Activated CD4-positive, alpha-beta T cell treated with anti-CD3 and anti-CD28 coated beads, Interleukin-2, amount 50 U/mL, for 1 hour (primary cell): ENCODE measurements at places on chromosomes 16 and 17.
A peak's percentile ranks its signal among the peaks of the same experiment; 100 is the strongest.

DNA sequence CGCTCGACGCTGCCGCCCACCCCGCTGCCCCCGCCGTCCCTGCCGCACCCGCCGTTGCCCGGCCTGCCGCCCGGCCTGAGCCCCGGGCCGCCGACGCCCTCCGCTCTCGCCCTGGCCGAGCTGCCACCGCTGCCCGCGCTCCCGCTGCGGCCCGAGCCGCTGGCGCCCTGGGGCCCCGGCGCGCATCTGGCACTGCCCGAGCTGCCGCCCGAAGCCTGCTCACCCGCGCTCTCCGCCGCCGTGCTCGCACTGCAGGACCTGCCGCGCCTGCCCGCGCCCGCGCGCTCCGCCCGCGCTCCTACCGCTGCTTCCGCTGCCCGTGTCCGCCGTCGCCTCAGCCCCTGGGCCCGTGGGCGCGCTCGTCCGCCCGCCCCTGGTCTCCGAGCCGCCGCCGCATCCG, 8.4 kb upstream of the CLDN9 start:
- no peak for DNase-seq

DNA sequence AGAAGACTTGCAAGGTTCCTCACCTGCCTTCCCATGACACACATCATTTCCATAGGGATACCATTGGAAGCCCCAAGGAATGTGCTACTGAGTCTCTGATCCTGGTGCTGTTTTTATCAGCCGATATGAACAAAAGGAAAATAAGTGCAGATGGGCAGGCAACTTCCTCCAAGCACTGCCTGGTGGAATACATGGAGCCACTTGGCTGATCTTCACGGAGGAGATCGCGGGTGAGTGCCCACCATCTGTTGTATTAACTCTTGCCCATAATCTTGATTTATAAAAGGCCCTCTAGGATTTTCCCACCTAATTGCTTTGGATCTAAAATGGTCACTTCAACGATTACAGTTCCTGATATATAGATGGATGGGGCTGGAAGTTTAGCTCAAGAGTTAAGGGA, 24.7 kb upstream of the CDRT15 start:
- no peak for DNase-seq

GRCh38 chr17:45091778-45092425, 30.8 kb downstream of the NMT1 start:
- DNase-seq = no peak

GRCh38 chr17:7513850-7514419, 29.8 kb downstream of the POLR2A start:
- DNase-seq = no peak

GRCh38 chr17:82386255-82386831, 14.8 kb downstream of the UTS2R start:
- no peak for DNase-seq

- no peak for DNase-seq
Measured at GRCh38 chr16:10296956-10297340, 88.9 kb upstream of the ATF7IP2 start.

GRCh38 chr16:72240466-72240865, 68.5 kb upstream of the PMFBP1 start:
- no peak for DNase-seq

- no peak for DNase-seq
Measured at GRCh38 chr17:68868708-68869107, 86.5 kb downstream of the ABCA8 start.

DNA sequence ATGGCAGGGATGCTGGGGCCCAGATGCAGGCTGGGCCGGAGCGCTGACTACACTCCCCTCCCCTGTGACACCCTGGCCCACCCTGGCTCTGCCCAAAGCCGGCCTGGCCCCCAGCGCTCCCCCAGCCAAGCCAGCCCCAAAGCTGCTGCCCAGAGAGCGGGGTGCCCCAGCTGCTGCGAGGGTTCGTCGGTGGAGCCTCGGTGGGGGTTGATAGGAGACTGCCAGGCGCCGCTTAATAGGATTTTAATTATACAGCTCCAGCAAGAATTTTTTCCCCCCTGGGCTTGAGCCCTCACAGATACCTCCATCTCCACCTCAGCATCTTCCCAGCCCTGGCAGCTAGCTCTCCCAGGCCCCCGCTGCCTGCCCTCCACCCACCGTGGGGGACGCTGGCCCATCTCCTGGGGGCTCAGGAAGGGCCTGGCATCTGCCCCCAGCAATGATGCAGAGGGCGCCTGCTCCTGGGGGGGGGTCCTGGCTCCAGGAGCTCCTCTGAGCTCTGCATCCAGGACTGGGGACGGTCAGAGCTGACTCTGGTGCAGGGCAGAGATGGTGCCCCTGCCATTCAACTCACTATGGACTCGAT, 36.8 kb upstream of the DLX4 start:
- DNase-seq = no peak

- DNase-seq = no peak
Measured at GRCh38 chr17:68378268-68379176, 78.8 kb downstream of the WIPI1 start.

DNA sequence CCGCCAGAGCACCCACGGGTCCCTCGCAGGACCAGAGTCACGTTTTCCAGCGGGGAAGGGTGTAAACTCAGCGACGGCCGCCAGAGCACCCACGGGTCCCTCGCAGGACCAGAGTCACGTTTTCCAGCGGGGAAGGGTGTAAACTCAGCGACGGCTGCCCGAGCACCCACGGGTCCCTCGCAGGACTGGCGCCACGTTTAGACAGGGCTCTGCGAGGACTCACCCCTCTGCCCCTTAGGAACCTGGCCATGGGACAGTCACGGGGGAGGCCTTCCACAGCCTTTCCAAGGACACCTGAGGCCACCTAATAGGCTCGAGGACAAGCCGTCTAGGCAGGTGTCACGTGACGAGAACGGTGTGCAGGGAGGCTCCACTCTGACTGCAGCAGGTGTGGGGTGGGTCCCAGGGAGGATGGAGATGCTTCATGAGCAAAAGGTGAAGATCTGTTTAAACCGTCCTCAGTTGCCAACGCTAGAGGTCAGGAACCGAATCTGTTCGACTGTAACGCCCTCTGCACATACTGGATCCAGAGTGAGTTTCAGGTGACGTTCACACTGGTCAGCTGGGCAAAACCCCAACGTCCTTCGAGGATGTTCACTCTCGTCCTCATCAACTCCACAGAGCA, 48.0 kb upstream of the METRNL start:
- DNase-seq = no peak

DNA sequence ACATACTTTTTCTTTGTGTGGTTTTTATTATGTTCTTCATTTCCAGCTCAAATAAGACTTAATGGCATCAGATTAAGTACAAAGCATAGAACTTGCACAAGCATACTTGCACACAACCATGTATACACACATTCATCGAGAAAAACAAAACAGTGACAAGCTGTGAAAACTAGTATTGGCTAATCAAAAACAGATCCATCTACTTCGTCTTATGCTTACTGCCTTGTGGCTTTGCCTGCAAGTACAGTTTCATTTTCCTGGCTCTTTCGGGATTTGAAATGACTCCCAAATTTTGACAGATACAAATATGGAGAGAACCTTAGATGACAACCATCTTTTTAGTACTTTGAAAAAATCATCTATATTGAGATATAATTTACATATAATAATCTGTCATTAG, 338.3 kb downstream of the BCAS3 start:
- DNase-seq = no peak

DNA sequence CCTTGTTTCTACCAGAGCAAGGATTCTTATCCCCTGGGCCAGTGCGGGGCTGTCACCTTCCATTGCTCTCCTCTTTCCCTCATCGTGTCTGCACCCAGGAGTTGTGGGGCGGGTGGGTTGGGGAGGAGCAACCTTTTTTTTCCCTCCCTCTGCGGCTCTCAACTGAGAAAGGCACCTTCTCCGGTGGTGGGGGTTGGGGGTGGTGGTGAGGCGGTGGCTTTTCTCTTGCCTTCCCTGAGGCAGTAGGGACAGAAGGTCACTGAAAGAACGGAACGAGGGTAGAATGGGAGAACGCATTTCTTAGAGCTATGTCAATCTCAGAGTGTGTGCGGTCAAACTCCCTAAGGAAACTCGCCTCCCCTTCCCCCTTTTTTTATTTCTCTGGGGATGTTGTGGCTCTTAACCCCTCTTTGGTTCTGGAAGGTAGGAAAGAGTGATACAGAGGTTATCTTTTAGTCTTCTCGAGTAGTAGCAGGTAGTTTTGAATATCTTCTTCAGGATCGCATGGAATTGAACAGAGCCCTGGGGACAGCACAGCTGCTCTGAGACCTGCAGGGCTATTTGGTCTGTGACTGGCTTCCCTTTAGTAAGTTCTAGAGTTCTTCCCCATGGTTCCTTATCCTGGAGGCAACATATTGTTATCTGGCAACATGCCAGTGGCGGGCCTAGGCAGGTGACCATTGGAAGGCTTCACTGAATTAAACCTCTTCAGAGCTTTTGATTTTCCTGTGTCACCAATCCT, 994 bp downstream of the CLTC start:
- DNase-seq = peak; percentile 45

- no peak for DNase-seq
Measured at GRCh38 chr17:12522743-12523183, 142.9 kb upstream of the MYOCD start.

DNA sequence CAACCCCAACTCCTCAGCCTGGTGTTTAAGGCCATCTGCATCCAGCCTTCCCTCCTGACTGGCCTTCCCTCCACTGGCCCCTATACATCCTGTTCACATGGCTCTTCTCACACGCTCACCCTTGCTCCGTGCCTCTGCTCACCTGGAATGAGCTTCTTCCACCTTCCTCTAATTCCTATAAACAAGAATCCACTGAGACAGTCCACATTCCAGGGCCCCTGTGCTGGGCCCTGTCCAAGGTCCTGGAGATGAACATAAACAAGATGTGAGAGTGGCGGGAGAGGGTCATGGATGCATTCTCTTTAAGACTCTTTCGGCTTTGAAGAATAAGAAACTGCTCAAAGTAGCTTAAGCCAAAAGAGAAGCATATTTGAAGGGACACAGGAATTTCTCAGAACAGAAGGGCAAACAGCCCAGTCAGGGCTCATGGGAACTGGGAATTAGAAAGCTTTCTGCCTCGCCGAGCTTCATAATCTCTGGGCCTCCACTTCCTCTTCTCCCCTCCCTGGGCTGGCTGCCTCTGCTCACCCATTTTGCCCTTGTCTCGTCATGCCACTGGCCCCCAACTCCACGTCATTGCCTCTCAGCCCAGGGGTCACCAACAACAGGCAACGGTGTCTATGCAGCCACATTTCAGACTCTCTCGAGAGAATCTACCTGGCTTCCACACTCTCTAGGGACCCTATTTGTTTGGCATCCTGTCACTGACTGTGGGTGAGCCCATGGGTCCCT, 13.5 kb downstream of the SPPL2C start:
- DNase-seq = no peak

DNA sequence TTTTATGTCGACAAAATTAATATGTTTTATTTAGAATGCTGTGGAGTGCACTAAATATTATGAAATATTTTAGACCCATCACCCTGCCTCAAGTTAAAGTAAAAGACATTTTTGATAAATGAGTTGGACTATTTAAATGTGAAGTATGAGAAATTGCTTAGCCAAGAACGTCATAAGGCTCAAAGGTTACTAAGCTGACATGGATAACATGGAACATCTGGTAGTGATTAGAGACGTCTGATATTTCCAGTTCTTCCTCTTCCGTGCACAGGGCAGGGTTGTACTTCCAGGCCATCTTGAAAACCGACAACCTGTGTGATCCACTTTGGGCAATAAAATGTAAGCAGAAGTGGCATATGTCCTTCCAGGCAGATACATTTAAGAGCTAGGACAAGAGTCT, 7.2 kb upstream of the CCL8 start:
- DNase-seq = no peak

DNA sequence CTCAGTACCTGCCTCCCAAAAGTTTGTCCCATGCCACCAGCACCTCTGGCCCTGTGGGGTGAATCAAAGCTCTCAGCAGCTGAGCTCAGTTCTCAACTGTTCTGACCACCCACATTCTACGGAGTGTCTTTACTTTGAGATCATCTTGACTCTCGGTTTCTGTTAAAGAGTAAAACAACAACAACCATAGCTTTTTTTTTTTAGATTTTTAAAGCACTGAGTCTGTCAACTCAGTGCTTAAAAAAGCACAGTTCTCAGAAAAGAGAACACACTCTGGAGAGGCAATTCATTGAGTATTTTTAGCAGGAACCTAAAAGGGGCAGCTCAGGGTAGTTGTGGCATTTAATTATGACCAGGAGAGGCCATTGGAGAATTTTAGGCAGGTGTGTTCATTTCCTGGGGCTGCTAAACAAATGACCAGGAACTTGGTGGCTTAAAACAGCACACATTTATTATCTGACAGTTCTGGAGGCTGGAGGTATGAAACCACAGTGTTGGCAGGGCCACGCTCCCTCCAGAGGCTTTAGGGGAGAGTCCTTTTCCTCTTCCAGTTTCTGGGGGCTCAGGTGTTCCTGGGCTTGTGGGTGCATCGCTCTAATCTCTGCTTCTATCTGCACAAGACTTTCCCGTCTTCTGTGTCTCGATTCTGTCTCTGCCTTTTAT, 6.7 kb upstream of the WFIKKN2 start:
- DNase-seq = no peak

DNA sequence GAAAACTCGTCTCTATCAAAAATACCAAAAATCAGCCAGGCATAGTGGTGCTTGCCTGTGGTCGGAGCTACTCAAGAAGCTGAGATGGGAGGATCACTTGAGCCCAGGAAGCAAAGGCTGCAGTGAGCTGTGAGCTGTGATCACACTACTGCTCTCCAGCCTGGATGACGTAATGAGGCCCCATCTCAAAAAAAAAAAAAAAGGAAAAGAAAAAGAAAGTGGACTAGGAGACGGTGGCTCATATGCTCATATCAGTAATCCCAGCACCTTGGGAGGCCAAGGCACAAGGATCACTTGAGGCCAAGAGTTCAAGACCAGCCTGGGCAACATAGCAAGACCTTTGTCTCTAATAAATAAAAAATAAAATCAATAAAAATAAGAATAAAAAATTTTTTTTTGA, 8.8 kb upstream of the SUMO2 start:
- no peak for DNase-seq

GRCh38 chr16:57930533-57930932, 40.4 kb downstream of the CNGB1 start:
- DNase-seq = no peak

DNA sequence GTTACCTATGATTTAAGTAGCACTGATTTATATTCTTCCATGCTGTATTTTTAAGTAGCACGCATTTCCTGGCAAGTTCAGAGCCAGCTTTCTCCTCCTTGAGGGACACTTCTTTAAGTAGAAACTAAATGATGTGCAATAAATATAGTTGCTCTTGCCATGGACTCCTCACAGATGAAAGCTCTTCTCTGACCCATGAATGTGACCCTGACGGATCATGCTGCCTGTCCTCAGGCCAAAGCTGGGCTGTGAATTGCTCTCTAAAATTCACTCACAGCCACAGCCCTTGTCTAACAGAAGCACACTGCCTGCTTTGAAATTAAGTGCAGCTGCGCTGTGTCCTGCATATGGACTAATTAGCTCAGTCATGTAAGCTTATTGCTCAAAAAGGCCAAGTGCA, 438.8 kb downstream of the PMP22 start:
- DNase-seq = no peak

DNA sequence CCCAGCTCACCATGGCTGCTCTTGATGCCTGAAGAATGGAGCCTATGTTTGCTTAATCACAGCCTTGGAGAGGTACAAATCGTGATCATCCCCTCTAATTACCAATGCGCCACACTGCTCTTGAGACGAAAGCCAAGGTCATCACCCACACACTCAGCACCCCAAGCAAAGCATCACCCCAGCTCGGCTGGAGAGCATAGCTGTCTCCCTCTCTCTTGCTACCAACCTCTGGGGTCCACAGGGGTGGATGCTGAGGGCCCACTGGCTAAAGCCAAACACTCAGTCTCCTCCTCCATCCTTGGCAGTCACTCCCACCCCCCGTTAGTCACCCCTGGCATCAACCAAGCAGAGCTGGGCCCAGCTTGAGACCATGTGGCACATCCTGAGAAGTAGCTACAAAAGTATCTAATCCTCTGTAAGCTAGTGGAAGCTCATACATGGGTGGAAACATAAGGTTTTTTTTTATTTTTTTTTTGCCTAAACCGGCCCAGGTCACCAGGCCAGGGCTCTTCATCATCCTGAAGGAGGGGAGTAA, 44.8 kb downstream of the PIMREG start:
- DNase-seq = no peak
